Daoy (cell line): ENCODE measurements at places on chromosomes 16 and 17. TPM values are rescaled to one million over a fixed set of nuclear protein-coding genes. Genes with fewer than 3 reads are reported as not detected.
A peak's percentile ranks its signal among the peaks of the same experiment; 100 is the strongest.

GRCh38 chr16:23290189-23291062, 11.7 kb upstream of the SCNN1B start:
- no peak for DNase-seq

DNA sequence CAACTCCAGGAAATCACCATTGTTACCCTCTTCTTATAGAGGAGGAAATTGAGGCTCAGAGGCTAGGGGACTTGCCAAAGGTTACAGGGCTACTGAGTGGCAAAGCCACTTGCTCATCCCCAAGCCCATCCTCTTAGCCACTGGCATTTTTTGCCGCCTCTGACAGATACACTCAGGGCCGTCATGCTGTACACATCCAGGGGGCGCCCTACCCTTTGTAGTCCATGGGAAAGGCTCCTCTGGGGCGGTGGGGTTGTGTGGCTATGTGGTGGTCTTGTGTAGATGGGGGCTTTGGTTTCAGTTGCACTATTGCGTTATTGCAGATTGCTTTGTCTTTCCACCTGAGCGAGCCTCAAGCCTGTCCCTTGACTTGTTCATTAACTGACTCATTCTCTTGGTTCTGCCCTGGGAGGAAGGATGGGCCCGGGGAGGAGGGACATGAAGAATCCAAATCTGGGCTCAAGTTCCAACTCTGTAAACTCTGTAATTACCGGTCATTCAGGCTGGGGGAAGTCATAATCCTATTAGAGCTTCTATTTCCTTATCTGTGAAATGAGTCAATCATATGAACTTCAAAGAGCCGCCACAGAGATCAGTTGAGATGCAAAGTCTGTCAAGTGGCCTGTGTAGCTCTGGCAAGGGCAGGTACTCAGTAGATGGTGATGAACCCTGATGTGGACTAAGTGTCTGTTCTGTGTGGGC, 2.8 kb downstream of the NOS2 start:
- DNase-seq, result no peak

GRCh38 chr17:48307814-48308411, 122.1 kb downstream of the SKAP1 start:
- peak; percentile 51 for DNase-seq

GRCh38 chr16:20624882-20625807, 49.0 kb upstream of the ACSM2B start:
- DNase-seq, result no peak

GRCh38 chr17:14672830-14673229, 371.9 kb downstream of the HS3ST3B1 start:
- peak; percentile 62 for DNase-seq

DNA sequence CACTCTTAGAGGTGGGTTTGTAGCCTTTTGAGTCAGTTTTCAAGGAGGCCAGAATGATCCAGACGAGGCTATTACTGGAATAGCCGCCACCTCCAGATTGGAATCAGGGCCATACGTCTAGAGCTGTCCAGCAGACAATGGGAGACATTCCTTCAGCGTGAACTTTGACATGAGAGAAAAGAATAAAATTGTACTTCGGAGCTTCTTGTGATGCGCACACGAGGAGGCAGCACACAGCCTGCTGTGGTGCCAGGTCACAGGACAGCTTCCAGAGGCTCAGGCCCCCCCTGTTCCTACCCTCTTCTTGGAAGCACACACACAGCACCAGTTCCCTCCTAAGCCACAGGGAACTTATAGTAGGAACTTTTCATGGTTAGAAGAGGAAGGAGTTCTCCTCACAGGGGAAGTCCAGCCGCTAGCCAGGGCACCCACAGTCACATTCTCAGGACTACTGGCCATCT, 81.0 kb downstream of the VPS53 start:
- no peak for DNase-seq

GRCh38 chr16:68289202-68289601, 21.5 kb downstream of the SLC7A6OS start:
- no peak for DNase-seq

DNA sequence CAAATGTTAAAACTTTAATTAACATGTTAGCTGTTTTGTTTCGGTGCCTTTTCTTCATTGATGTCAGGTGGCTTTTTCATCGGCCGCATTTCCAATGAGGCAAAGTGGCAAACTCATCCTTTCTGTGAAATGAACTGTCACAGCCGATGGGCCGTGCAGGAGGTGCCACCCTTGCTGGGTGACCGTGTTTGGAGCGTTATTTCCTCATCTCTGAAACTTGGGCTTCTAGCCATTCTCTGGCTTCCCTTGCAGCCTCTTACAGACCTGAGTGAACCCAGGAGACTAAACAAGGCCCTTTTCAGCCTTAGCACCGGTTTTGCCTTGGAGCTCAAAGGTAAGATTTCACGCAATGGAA, 42.2 kb upstream of the PRSS54 start:
- no peak for DNase-seq

DNA sequence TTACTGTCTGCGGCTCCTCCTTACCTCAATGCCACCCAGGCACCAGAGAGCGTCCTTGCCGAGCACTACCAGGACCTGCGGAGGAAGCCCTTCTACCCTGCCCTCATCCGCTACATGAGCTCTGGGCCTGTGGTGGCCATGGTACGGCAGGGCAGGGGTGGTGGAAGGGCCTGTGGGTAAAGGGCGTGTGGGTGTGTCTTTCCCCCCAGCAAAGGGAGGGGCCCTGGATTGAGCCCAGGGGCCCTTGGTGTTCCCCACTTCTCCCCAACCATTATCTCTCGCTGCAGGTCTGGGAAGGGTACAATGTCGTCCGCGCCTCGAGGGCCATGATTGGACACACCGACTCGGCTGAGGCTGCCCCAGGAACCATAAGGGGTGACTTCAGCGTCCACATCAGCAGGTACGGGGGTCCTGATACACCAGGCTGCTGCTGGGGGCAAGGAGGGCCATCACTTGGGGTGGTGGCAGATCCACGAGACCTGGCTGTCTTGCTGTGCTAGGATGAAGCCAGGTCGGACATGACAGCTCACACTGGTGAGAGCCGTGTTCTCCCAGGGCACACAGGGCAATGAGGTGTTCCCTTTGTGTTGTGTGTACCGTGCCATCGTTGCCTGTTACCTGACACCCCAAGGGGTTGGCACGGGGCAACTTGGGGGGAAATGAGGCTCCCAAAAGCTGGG, 2.2 kb upstream of the DECR2 start:
- DNase-seq, result no peak

DNA sequence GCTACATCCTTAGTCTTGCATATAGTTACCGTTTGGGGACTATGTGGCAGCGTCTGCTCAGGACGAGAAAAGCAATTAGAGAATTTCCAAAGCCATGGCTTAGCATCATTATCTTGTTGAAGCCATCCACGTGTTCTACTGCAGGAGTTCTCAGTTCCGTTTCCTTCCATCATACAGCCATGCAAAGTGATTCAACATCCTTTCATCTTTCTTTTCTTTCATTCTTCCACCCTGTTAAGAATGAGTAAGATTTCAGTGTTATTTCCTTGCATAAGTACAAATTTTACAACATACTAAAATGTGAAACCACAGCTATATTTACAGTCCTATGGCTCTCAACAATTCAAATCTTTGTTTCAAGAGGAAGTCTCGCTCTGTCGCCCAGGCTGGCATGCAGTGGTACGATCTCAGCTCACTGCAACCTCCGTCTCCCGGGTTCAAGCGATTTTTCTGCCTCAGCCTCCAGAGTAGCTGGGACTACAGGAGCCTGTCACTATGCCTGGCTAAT, 3.8 kb downstream of the MARF1 start:
- no peak for DNase-seq

DNA sequence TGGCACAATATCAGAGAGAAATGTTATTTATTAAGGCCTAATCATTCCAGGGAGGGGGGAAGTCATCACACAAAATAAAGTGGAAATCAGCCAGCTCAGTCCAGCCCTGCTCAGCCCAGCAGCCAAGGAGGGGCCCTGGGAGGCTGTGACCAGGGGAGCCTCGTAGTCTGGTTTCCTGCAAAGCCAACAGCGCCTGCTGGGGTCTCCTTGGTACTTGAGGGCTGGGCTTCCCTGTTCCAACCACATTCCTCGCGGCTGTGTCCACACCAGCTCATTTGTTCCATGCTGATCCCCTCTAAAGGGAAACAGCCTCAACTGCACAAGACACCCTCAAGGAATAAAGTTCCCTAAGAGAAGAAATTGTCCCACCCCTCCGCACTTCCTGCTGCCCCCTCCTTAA, 154.0 kb downstream of the TMEM132E start:
- DNase-seq, result no peak

DNA sequence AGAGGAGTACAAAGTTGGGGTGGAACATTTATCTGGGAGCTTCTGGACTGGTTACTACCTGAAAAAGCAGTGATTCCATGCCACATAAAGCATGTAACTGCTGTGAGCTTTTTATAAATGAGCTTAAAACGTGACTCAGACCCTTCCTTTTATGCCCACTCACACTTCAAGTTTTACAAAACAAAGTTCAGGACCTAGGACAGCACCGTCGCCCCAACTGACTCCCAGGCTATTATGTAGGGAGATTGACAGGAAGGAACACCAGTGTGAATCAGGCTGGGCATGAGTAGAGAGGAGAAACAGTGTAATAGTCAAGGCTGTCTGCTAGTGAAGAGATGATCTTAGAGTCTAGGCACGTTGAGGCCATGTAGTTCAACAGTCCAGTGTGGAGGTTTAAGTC, 91.6 kb upstream of the DNAH9 start:
- no peak for DNase-seq

DNA sequence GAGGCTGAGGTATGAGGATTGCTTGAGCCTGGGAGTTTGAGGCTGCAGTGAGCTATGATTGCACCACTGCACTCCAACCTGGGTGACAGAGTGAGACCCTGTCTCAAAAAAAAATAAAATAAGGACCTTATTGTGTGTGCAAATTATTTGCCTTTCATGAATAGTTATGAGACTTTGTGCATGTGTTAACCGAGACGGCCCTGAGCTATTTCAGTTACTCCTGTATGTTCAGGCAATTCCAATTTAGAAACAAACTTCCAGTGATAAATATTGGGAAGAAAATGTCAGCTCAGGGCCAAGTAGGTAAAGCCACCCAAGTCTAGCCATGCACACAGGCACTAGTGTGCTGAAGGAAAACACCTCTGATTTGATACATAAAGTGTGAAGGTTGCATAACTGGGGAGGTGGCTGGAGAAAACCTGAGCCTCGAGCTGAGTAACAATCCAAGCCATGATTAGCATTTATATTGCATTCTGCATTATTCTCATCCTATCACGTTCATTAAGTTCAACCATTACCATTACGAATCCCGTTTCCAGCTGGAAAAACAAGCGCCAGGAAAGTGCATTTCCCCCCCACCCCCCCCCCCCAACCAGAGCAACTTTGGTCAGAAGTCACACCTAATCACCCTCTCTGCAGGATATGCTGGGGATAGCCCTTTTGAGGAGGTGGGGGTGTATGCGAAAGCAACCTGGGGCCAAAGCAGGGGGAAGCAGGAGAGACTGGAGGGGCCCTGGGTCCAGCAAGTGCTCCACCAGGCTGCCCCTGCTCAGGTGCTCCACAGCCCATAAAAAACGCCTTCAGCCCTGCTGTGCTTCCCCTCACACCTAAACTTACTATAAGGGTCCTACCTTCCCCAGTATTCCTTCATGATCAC, 18.6 kb upstream of the ENDOV start:
- no peak for DNase-seq

DNA sequence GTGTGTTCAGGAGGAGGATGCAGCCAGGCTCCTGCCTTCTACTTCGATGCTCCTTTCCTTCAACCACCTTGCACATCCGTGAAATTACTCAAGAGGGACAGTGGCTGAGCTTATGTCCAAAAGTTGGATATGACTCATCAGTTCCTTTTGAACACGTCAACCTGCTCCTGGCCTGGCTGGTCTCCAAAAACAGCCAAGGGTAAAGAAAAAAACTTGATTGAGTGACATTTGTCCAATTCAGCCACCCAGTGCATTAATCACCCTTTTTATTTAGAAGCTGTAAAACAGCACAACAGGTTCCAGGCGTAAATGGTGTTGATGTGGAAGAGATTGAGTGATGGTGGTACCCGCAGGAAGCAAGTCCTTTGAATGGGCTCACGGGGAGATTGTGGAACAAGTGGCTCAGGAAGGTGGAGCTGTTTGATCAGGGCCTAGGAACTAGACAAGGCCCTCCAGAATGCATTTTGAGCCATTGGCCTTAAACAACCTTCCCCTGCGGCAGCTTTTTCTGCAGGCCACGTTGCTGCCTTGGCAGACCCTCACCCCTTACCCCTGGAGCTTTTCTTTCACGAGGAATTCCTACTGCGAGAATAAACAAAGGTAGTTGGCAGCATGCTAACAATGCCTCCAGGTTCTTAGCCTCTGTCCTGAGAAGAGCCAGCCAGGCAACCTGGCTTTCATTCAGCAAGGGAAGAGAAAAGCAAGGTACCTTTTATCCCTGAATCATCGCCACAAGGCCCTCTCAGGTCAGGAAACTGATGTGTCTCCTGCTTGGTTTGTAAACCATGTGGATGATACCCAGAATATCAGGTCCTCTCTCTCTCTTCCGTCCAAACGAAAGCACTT, 173.3 kb upstream of the CACNG5 start:
- DNase-seq, result peak; percentile 67

GRCh38 chr16:14003074-14003570, 68.0 kb upstream of the MRTFB start:
- DNase-seq, result peak; percentile 75

DNA sequence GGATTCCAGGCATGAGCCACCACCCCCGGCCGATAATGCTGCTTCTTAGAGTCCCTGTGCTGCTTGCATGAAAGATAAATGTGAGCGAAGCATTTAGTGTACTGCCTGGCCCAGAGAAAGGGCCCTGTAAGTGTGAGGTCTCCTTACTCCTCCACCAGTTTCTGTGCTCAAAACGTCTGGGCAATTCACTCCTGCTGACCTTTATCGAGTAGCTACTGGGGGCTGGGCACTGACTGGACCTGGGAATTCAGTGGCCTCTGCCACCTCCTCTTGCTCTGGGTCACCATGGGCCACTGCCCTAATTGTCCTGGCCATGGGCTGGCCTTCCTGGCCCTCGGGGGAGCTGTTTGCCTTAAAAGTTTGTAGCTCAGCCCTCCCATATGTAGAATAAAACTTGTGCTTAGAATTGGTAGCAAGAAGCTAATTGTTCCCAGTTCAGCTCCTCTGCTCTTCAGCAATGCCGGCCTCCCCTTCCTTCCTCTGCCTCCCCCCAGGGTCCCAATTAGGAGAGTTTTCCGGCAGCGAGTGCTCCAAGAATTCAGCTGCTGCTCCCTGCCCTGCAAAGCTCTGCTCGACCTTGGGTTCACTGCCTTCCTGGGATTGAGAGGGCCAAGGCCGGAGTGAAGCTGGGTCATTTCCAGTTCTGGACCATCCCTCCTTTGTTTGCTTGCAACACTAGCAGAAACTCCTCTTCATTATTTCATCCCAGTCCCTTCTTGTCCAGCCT, 98.9 kb upstream of the CDC42EP4 start:
- no peak for DNase-seq

GRCh38 chr17:6041246-6041645, 28.9 kb upstream of the WSCD1 start:
- no peak for DNase-seq

GRCh38 chr16:51951668-51952298, 595.2 kb downstream of the TOX3 start:
- DNase-seq, result no peak

The PDK2 gene
- 4.5 and 5.7 TPM in 2 replicates for total RNA-seq

The SERPINF2 gene
- total RNA-seq, result 0.06 and 0.80 TPM in 2 replicates

The GDPD3 gene
- total RNA-seq, result 0.57 and 0.77 TPM in 2 replicates

The TMEM238L gene
- not detected in 2 replicates for total RNA-seq

The DHRS7C gene
- total RNA-seq, result not detected in 2 replicates

The KCNG4 gene
- not detected in 2 replicates for total RNA-seq

The VTN gene
- total RNA-seq, result not detected in 2 replicates

The EME1 gene
- total RNA-seq, result 9.2 and 15.4 TPM in 2 replicates

The KIF19 gene
- total RNA-seq, result 0.12 TPM in 1 of 2 replicates, not detected in the other

The CCL16 gene
- not detected in 2 replicates for total RNA-seq

The ENDOV gene
- total RNA-seq, result 22.4 and 24.6 TPM in 2 replicates

The LONP2 gene
- total RNA-seq, result 20.0 and 29.2 TPM in 2 replicates

The CCL4 gene
- total RNA-seq, result not detected in 2 replicates
